ENCODE measurements at places on chromosomes 5 and 9.

DNA sequence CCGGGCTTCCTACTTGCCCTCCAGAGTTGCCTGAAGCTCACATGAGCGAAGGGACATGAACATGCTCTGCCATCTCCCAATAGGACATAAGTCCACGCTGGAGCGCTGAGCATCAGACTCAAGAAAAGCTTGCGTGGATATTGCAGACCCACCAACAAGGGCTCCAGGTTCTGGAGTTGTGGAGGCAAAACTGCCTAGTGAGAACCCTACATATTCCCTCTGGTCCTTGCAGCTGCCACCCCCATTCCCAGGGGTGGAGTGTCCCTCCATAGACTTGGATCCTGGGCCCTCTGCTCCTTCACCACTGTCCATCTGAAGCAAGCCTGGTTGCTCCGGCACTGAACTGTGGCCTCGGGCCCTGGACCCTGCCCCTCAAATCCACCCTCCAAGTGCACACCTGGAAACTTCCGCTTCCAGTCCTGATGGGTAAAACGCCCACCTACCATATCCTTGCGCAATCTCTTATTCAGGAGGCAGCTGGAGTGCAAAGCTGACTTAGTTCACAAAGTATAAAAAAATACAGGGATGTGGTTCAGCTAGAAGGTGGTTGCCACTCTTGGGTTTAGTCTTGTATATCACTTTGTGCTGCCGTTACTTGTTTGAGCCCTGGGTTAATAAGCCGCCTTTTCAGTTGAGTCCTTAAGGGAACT, 28.0 kb downstream of the HRH2 start:
- DNase-seq: no peak

- DNase-seq: no peak
These were observed 95.8 kb downstream of the RMI1 start for GRCh38 chr9:84076384-84076783.

DNA sequence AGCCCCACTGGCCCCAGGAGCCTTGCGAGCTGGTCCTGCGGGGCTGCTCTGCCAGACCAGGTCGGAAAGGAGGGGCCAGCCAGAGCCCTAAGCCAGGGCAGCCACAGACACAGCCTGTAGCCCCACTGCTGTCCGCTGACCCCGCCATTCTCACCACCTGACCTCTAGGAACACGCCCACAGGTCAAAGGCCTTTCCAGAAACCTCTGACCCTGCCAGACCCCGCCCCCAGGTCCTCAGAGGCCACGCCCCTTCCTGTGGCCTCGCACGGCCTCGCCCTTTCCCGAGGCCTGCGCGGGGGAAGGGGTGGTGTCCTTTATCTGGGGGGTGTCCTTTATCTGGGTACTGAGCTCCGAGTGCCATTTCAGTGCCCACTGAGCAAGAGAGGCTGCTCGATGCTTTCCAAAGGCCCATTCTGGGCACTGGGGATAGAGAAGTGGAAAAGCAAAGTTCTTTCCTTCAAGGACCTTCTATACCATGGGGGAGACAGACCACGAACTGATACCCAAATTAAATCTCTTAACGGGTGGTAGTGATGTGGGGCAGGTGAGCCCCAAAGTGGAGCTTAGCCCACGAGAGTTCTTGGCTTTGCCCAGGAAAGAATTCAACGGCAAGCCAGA, 46.5 kb downstream of the P4HA2 start:
- no peak for DNase-seq

DNA sequence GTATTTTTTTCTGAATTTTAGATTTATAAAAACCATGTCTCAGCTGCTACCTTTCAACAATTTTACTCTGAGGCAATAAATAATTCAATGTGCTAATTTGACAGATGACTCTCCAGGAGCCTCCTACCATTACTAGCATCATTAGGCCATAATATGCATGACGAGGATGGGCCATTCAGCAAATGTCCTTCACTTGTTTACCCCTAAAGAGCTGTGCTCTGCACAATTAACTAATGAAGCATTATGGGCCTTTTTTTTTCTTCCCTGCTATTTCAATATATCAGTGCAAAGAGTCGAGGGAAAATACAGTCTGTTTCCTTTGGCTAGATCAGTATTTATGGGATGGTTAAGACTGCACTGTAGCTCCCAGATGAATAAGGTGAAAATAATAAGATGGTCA, 627.2 kb downstream of the ISL1 start:
- DNase-seq: no peak

DNA sequence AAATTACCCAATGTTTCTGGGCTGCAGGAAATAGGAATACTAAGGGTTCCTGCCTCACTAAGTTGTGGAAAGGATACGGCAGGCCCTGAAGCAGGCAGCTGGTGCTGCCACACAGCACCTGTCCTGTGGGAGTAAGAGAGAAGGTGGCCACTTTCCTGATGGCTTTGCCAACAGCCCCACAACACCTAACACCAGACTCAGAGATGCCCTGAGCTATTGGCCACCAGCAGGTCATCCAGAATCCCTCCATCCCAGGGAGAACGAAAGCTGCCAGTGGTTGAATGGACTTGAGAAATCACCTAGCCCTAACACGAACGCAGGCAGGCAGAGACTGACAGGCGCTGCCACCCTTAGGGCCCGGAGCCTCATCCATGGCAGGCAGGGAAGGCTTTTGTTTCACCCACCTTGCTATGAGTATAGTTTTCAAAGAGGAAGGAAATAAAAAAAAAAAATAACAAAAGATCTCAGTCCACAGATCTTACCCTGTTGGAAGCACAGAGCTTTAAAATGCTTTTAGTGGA, 82.2 kb downstream of the DCP2 start:
- DNase-seq: no peak

DNA sequence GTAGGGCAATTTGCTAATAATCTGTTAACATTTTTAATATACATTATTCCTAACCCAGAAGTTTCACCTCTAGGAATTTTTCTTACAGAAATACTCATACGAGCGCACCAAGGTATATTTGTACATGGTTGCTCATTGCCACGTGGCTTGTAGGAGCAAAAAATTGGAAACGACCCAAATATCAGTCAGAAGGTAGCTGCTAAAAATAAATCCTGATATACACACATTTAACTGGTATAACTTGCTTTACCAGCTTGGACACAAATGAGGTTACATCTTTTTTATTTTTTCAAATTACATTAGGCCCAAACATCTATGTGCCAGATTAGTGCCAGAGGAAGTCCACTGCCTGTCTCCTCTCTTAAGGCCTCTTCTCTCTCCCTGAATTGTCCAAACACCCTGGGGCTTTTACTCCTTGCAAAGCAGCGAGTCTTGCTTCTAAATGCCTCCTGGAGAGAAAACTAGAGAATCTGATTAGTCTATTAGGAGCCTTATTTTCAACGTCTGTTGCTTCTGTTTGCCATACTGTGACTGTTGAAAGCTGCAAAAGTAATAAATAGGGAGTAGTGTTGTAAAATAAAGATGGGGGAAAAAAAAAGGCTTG, 92.0 kb upstream of the SSBP2 start:
- DNase-seq: no peak

GRCh38 chr9:106503759-106504158, 359.2 kb upstream of the ZNF462 start:
- no peak for DNase-seq

- DNase-seq: no peak
These were observed 2.5 kb upstream of the TCF7 start for GRCh38 chr5:134111741-134112647.

GRCh38 chr9:90607701-90608516, 34.7 kb downstream of the DIRAS2 start:
- DNase-seq: no peak
